H4 (cell line): ENCODE measurements at places on chromosomes 7 and 10. TPM values are rescaled to one million over a fixed set of nuclear protein-coding genes. Genes with fewer than 3 reads are reported as not detected.

DNA sequence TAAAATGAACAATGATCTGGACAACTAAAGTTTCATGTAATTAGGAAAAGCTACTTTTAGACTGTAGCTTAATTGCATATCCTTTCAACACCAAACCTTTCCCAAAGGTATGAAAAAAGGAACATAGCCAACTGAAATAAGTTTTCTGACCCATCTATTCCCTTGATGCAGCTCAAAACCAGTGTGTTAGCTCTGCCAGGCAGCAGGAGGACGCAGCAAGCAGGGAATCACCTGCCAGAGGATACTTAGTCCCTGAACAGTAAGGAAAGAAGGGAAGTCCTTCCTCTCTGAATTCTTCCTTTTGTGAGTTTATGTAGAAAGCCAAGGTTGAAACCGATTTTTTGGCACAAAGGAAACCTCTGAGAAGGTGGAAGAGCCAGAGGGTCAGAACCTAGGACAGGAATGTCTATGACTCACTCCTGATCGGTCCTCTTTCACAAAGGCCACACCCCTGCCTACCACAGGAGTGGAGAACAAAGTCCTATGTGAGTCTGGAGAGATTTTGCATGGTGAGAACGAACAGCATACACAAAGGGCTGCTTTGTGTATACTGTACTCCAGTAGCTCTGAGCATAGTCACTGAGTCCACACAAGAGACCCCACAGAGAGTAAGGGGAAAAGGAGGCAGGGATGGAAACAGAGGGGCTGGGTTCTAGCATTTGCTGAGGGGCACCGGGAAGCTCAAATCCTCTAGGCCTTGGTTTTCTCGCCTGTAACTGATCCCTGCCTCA lies 68.8 kb upstream of the GSDME start:
- peak; percentile 93 for DNase-seq

DNA sequence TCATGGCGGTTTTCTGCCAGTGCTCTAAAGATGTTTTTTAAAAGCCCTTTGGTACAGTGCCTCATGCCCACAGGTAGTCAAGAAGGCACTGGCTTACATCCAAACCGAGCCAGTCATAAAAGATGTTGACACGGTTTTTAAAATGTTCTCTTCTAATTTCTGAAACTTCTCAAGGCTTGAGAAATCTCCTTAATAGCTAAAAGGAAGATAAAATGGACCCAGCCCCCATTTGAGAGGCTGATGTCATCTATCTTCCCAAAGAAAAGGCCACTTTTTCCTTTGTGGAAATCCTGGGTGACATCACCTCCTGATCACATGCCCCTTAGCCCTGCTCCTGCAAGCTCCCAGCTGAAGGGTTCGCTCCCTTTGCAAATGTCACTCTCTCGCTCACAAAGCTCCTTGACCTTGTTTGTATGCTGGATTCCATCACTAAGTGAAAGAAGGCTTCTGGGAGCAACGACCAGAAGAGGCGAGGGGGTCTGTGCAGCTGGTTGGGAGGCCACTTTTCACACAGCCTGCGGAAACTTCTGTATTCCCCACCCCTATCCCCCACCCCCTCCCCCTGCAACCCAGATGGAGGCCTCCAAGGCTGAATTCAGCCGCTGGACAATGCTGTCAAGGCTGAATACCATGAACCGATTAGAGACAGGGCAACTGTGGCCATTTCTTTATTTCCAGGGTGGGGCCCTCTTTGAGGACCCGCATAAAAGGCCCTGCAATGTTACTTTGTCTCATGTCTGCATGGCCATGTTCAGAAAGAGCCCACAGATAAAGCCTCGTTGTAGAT lies 122.8 kb downstream of the CUBN start:
- peak; percentile 74 for DNase-seq

DNA sequence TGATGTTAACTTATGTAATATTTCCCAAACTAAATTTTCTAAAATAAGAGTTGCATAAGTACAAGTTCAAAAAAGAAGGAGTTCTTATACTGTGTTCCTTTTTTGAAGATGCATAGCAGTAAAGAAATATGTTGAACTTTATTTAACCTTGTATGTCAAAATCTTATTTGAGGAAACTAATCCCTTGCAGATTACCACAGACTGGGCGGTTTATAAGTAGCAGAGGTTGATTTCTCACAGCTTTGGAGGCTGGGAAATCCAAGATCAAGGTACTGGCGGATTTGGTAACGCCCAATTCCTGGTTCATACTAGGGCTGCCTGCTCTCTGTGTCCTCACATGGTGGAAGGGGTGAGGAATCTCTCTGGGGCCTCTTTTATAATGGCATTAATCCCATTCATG lies 68.5 kb downstream of the GNAT3 start:
- DNase-seq: no peak

GRCh38 chr10:31399171-31399570 lies 80.2 kb downstream of the ZEB1 start:
- no peak for DNase-seq

- no peak for DNase-seq
These were observed 1150.0 kb upstream of the POT1 start for GRCh38 chr7:126079581-126079980.

- DNase-seq: peak; percentile 58
These were observed 171.8 kb downstream of the SUGCT start for GRCh38 chr7:40306596-40306995.

- DNase-seq: no peak
These were observed 699.3 kb downstream of the INHBA start for GRCh38 chr7:41003611-41003940.

- DNase-seq: peak; percentile 24
These were observed 12.8 kb downstream of the TFPI2 start for GRCh38 chr7:93877742-93878141.

- no peak for DNase-seq
These were observed 22.8 kb upstream of the GOLGA7B start for GRCh38 chr10:97826892-97827291.

- no peak for DNase-seq
These were observed 537.4 kb upstream of the PFKP start for GRCh38 chr10:2529945-2530344.

DNA sequence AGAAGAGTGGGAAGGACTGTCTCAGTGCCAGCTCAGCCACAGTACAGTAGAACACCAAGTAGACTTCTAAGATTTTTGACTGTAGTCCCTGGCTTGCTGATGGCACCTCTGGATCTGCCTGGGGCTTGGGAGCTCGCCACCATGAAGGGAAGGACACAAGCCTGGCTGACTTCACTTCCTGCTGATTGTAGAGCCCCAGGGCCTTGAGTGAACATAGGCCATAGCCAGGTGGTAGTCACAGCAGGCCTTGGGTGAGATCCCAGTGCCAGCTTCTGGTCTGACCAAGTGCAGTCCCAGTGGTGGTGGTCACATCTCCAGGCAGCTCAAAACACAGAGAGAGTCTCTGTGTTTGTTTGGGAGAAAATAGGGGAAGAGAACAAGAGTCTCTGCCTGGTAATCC lies 57.6 kb upstream of the HBP1 start:
- DNase-seq: no peak

DNA sequence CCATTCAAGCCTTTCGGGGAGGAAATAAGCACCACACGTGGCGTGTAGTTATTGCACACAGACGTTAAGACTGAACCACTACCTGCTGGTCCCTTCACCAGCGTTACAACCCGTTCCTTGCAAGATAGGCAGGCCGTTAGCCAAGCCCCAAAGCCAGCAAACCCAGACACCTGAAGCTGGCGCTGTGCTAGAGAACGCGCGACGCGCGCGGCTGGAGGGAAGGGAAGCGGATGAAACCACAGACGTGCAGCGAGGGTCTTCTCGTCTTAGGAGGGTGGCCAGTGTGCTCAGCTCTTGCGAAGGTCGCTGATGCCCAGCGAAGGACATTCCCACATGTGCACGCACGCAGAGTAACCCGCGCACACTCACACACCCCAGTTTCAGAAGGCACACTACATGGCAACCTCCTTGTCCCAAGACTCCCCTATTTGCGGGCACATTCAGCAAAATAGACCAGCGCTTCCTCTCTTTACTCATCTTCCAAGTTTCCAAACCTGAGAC lies 980 bp downstream of the TMEM26 start:
- DNase-seq: no peak

GRCh38 chr10:110805292-110805691 lies 66.4 kb upstream of the PDCD4 start:
- DNase-seq: no peak

The WNT8B gene
- not detected in 2 replicates for total RNA-seq

The NPSR1 gene
- total RNA-seq: not detected in 2 replicates

The TCAF2 gene
- 1.9 and 2.7 TPM in 2 replicates for total RNA-seq

The COG5 gene
- 33.0 and 41.7 TPM in 2 replicates for total RNA-seq

The SORCS1 gene
- 0.35 TPM in 1 of 2 replicates, not detected in the other for total RNA-seq

The ZNF438 gene
- total RNA-seq: 1.3 TPM in 2 replicates

The CALML3 gene
- total RNA-seq: not detected in 2 replicates

The NET1 gene
- 12.6 and 13.0 TPM in 2 replicates for total RNA-seq

The NFE2L3 gene
- 34.1 and 34.9 TPM in 2 replicates for total RNA-seq

The ZPBP gene
- total RNA-seq: not detected in 2 replicates

The SPRN gene
- not detected in 2 replicates for total RNA-seq
